A673 (cell line): ENCODE measurements at places on chromosomes 5 and 9. TPM values are rescaled to one million over a fixed set of nuclear protein-coding genes. Genes with fewer than 3 reads are reported as not detected.

DNA sequence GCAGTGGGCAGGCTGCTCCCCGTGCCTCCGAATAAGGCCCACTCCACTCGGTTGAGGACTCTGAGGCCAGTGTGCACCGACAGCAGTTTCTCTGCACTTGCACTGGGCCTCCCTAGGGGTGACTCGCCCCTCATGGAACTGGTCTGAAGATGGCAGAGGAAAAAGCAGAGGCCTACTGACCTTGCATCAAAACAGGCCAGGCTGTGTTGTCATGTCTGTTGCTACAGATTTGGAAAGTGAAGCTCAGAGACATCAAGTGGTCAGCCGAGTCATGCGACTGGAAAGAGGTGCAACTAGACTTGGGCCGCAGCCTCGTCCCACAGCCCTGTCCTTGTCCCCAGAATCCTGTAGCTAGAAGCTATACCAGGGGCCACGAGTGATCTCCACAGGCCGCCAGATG lies 78.3 kb downstream of the DCP2 start:
- DNase-seq, result no peak

- no peak for DNase-seq
Measured at GRCh38 chr5:172558076-172558976, 82.7 kb upstream of the NEURL1B start.

The APBA1 gene
- total RNA-seq, result 0.13 and 0.15 TPM in 2 replicates

DNA sequence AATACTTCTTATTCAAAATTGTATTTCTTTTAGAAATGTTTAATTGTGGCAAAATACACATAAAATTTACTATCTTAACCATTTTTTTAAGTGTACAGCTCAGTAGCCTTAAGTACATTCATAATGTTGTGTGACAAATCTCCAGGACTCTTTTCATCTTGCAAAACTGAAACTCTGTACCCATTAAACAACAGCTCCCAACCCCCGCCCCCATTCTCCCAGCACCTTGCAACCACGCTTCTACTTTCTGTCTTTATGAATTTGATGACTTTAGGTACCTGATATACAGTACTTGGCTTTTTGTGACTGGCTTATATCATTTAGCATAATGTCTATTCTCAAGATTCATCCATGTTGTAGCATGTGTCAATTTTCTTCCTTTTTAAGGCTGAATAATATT lies 2.8 kb upstream of the IL5 start:
- no peak for DNase-seq

DNA sequence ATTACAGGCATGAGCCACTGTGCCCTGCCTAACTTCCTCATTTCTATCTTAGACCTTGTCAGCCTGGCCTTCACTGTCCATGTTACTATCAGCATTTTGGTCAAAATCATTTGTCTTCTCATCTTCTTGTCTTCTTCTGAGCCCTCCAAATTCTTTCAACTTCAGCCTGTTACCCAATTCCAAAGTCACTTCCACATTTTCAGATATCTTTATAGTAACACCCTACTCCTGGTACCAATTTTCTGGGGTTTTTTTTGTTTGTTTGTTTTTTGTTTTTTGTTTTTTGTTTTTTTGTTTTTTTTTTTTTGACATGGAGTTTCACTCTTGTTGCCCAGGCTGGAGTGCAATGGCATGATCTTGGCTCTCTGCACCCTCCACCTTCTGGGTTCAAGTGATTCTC lies 90.3 kb upstream of the LARP1 start:
- no peak for DNase-seq
